ENCODE measurements at places on chromosomes 2 and 18.

DNA sequence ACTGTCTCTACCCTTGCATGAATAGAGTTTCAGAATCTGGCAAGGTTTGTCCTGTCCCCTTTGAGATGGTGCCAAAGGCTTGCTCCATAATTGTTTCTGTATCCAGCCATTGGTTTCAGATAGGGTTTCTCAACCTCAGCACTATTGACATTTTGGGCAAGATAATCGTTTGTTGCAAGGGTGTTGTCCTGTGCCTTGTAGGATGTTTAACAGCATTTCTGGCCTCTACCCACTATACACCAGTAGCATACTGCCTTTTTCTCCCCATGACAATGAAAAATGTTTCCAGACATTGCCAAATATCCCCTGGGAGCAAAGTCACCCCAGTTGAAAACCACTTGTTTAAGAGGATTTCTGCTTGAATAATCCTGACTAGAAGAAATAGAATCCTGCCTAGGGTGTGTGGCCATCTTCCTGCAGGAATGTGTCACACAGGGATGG lies 126.8 kb downstream of the CDC42EP3 start:
- DNase-seq = peak; percentile 66

- DNase-seq = no peak
These were observed 21.7 kb downstream of the TFPI start for GRCh38 chr2:187532333-187533120.

- DNase-seq = no peak
These were observed 133.0 kb downstream of the PRPF40A start for GRCh38 chr2:152584301-152584700.

DNA sequence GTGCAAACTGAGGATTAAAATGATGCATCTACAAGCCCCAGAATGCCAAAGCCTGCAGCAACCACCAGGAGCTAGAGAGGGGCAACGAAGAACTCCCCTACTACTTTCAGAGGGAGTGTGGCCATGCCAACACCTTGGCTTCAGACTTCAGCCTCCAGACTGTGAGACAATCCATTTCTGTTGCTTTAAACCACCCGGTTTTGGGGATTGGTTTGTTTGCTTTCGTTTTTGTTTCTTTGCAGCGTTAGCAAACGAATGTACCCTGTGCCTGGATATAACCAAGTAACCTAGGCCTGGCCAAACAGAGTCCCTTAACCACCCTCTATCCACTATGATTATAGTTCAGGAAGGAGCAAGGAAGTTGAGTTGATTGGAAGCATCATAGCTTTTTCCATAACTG lies 171.2 kb upstream of the NCK2 start:
- no peak for DNase-seq

- DNase-seq = peak; percentile 27
These were observed 216.6 kb downstream of the HNMT start for GRCh38 chr2:138180692-138181386.

DNA sequence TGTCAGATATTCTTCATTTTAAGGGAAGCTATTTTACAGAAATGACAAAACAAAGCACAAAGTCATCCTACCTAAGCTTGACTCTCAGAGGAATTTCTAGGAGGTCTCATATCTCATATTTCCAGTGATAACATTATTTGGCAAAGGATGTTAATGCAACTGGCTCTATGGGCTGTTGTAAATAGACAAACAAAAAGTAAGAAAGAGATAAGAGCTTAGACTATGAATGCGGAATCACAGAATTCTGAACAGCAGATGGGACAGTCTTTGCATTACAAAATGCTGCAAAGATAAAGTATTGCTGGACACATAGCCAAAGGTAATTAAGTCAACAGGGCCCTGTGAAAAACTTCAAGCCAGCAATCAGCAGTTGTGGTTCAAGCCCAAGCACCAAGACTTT lies 23.9 kb downstream of the PIAS2 start:
- no peak for DNase-seq

DNA sequence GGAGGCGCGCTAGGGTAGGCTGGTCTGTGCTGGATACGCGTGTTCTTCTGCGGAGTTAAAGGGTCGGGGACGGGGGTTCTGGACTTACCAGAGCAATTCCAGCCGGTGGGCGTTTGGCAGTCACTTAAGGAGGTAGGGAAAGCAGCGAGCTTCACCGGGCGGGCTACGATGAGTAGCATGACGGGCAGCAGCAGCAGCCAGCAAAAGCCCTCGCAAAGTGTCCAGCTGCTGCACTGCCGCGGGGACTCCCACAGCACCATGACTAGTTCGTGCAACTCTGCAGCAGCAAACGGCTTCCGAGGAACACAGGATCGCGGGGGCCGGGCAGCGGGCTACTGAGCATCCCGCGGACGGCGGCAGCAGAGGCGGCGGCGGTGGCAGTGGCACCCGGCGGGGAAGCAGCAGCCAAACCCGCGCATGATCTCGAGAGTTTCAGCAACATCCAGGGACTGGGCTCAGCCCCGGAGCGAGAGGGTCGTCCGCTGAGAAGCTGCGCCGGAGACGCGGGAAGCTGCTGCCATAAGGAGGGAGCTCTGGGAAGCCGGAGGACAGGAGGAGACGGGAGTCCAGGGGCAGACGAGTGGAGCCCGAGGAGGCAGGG lies 368 bp downstream of the TMEFF2 start:
- peak; percentile 74 for DNase-seq

DNA sequence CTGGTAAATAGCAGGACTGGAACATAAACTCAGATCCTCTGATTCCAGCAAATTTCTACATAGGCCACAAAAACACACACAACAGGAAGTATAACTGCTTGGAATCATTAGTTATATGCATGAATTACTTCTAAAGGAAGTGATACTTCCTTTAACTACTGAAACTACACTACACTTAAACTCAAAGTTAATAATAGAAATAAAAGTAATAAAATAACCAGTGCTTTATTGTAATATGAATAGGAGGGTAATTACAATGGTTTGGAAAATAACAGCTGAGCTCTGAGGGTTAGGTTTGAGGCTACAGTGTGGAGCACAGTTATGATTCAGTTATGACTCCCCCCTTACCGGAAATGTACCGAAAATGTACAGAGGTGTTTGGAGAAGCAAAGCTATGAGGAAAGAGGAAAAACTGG lies 18.5 kb upstream of the POLI start:
- no peak for DNase-seq

DNA sequence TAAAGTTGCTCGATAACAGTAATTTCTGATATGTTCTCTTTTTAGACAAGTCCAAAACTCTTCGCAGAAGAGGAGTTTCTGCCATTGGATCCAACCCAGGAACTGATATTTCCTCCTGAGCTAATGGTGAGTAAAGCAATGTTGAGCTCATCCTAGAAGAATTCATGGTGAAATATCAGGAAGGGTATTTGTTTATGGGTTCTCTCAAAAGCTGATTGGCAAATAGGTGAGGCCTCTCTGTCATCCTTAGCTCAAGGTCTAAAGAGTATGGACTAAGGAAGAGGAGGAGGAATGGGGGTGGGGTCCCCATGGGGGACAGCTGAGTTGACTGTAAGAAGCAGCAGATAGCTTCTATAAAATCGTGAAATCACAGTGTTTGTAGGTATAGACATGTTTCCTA lies 18.2 kb downstream of the AOX1 start:
- no peak for DNase-seq

DNA sequence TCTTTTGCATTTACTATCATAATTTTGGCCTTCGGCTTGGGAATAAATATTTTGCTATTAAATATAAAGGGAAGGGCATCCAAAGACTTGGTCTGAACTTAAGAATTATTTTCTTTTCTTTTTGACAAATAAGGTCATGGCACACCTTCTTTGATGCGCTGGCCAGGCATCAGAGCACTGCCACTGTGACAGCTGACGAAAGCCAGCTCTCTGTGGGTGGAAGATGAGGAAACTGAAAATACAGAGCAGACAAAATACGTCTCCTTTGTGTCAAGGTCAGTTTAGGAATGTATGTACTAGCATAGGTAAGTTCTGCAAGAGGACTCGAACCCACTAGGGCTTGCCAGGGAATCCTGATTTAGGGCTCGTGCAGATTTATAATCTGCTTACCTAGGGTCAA lies 155.9 kb upstream of the MEIS1 start:
- DNase-seq = no peak

DNA sequence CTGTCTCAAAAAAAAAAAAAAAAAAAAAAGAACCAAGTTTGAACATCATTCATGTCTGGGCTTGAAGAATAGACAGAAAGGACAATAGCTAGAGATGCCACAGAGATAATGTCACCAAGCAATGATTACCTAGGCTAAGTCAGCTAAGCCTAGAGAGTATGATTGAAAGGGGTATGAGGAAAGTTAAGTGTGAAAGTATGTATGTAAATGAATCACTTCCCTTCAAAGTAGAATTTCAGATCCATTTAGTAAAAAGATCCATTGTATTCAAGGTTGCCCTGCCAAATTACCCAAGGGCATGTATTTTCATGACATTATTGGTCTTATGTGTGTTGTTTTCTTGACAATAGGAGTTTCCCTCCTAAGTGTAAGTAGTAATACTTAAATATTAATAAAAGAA lies 34.1 kb upstream of the SLC39A10 start:
- no peak for DNase-seq

DNA sequence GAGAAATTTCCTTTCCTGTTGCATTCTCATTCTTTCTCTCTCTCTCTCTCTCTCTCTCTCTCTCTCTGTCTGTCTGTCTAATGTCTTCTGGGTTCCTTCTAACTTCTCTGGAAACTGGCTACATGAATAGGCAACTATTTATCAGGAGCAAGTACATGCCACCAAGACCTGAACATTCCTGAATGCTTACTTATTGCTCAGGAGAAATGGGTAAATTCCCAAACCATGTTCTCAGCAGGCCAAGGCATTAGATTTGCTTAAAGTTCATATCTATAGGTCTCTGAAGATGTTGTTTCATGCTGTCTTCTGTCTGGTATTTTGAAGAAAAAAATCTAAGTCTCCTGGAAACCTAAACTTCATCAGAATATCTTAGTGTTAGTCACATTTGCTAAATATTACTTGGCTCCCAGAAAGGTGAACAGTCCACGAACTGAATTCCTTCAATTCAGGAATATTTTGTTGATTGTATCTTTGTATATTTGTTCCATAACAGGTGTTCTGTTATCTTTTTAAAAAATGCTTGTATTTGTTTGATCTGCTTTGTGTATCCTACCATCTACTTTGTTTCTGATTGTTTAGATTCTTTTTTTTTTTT lies 77.2 kb upstream of the FIGN start:
- no peak for DNase-seq

GRCh38 chr18:75714766-75715165 lies 287.3 kb upstream of the SMIM21 start:
- no peak for DNase-seq

- peak; percentile 44 for DNase-seq
These were observed 15.6 kb upstream of the PKDCC start for GRCh38 chr2:42032224-42032620.

DNA sequence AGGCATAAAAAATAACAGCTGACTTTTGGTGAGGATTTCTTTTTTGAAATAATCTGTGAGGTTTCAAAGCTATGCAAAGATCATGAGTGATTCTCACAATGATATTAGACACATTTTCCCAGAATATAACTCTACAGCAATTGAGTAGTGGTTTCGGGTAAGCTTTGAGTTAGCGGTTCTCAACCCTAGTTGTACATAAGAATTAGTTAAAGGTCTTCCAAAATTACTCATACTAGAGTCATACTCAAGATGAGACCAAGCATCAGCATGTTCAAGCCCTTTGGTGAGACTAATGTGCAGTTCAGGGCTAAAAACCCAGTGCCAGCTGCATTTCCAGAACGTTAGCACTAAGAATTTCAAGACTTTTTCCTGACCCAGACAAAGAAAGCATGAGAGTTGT lies 31.1 kb downstream of the DSG4 start:
- no peak for DNase-seq

GRCh38 chr2:15661295-15661569 lies 69.6 kb downstream of the DDX1 start:
- DNase-seq = no peak

- DNase-seq = no peak
These were observed 135.8 kb downstream of the COPS8 start for GRCh38 chr2:237221443-237221842.

- no peak for DNase-seq
These were observed 426.3 kb downstream of the LRP1B start for GRCh38 chr2:141704541-141704940.

GRCh38 chr18:50451100-50451842 lies 76.4 kb downstream of the SKA1 start:
- no peak for DNase-seq

- no peak for DNase-seq
These were observed 88.9 kb downstream of the POLE4 start for GRCh38 chr2:75047189-75047991.

GRCh38 chr18:61556862-61557261 lies 223.6 kb downstream of the CDH20 start:
- DNase-seq = no peak

All from brain (organoid and tissue), 16 donors.